Activated CD4-positive, alpha-beta T cell treated with anti-CD3 and anti-CD28 coated beads for 1 hour (primary cell): ENCODE measurements at places on chromosomes 12 and 14.
A peak's percentile ranks its signal among the peaks of the same experiment; 100 is the strongest.

GRCh38 chr12:5088586-5089264, 45.0 kb downstream of the KCNA5 start:
- no peak for DNase-seq

DNA sequence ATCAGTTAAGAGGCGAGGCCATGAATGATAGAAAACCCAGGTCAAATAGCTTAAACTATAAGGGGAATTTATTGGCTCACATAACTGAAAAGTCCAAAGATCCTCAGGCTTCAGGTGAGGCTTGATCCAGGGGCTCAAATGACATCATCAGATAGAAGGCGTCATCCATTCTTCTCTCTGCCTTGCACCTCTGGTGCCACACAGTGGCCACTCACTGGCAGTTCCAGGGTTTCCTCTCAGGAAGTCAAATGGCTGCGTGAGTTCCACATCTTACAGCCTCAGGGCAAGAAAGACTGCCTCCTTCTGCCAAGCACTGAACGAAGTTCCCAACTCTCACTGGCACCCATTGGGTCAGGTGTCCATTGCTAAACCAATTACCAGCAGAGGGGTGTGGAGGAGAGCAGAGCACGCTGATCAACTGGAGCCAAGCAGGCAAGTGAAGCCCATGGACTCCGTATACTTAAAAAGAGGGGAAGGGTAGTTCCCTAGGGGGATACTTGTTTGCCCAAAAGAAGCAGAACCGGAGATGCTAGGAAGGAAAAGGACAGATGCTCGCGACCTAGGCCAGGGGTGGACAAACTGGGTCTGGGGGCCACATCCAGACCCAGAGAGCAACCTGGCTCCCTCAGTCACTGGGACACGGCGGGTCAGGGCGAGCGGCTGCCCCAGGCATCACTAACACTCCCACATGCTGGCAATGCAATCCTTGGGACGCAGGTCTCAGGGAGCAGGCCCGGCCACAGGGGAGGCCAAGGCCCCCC, 69.3 kb downstream of the SERPINA3 start:
- no peak for DNase-seq

- no peak for DNase-seq
Measured at GRCh38 chr12:98280621-98281020, 234.8 kb upstream of the TMPO start.

DNA sequence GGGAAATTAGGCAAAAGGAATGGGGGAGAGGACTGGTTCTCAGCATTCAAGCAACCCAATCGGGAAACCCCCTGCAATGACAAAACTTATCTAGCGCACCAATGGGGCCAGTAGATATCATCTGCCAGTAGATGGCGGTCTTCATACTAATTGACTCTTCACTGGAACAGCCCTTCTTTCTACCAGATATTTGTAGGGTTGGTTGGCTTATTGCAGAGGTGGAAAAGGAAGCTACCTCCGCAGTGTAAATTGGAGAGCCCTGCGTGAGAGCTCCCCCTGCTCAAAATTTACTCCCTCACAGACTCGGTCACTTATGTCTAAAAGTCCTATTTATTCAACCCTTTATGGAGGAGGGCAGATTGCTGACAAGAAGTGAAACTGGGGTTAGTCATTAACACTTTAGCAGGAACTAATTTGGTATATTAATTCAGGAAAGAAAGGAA, 166.1 kb upstream of the CCND2 start:
- DNase-seq = peak; percentile 41

DNA sequence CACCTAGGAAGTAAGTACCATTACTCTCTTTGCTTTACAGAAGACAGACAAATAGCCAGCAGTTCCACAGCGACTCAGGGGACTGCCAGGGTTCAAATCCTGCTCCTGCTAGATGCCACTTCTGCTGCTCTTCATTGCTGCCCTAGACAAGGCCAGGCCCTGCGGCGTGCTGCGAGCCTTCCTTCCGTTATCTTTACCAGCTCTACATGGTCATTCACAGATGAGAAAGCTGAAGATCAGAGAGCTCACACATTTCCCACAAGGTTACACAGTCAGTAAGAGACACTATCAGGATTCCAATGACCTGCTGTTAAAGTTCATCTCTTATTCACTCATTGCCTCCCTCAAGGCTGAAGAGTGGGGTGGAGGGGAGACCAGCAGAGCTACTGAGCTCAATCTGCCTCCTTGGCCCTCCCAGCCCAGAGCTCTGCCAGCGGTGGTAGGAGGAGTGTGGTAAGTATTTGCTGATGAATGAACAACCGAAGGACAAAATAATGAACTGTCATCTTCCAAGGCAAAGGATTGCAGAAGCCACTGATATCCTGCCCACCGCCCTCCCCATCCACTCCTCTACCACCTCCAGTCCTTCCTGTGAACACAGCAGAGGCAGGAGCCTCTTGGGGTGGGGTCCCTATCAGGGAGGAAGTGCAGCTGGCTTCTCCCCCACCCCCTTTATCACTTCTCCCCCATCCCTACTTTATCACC, 14.6 kb upstream of the HDAC7 start:
- no peak for DNase-seq

GRCh38 chr14:77654001-77654441, 37.6 kb upstream of the SPTLC2 start:
- no peak for DNase-seq
